Hematopoietic multipotent progenitor cell (in vitro differentiated cells): ENCODE measurements at places on chromosomes 3 and 15. TPM values are rescaled to one million over a fixed set of nuclear protein-coding genes. Genes with fewer than 3 reads are reported as not detected.

GRCh38 chr3:157530637-157531300, 27.6 kb upstream of the VEPH1 start:
- DNase-seq = no peak

- no peak for DNase-seq
These were observed 346.0 kb downstream of the NLGN1 start for GRCh38 chr3:173743516-173743915.

- peak; percentile 9 for DNase-seq
These were observed 31.2 kb upstream of the CCDC80 start for GRCh38 chr3:112671930-112672715.

DNA sequence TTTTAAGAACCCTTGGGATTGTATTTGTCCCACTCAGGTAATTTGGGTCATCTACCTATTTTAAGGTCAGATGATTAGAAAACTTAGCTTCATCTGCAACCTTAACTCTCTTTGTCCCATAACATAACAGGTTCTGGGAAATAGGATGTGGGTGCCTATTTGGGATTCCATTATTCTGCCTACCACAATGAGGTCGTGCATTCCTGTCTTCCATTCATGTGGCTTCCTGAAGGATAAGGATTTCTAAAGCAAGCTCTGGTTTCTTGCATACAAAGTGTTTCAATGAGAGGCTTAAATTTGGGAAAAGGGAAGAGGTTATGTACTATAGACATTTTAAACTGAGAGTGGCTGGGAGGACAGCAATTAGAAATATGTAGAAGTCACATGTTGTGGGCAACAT, 190.3 kb downstream of the MCTP2 start:
- no peak for DNase-seq

GRCh38 chr3:40725031-40725430, 200.3 kb downstream of the ZNF621 start:
- DNase-seq = no peak

DNA sequence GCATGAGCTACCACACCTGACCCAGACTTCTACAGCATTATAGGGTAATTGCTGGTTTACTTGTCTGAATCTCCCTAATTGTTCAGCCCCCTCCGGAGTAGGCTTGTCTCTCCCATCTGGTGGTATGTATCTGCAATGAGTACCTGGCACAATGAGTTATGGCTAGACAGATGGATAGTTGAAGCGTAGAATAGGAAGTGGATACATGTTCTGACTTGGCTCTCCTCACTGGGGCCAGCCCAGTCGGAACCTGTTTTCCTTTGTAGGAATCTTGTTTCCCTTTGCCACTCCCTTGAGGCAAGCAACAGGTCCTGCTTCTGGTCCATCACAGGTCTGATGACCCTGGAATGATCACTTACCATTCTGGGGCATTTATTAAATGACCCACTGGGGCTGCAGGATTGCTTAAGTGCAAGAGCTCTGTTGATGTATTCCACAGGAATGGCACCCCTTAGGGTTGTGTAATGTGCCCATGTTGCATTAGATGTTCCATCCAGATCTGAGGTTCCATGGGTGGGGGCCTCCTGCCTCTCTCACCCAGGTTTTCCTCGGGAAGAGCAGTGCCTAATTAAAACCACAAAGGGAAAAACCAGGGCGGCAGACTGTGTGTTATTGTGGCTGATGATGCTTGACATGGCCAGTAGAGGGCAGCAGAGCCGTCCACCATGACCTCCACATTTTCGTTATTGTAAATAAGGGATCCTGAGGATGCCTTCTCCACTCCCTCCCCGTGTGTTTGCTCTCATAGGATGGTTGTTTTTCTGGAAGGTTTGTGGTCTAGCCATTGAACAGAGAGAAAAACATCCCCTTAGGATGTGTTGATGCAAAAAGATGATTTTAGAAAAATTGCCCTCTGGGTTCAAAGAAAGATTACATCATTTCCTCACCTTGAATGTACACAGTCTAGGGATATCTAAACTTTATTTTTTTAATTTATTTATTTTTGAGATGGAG, 58.0 kb downstream of the CMTM8 start:
- DNase-seq = peak; percentile 64

Gene CFAP100
- total RNA-seq = not detected

Gene UTS2B
- under 0.01 TPM for total RNA-seq

Gene TRPM1
- total RNA-seq = under 0.01 TPM

Gene GPR27
- total RNA-seq = 15.3 TPM

Gene MYEF2
- 7.5 TPM for total RNA-seq

Gene GOLGA6L26
- not detected for total RNA-seq

Gene ZIC1
- not detected for total RNA-seq

Gene LRTM1
- not detected for total RNA-seq
